ENCODE measurements at places on chromosomes 16 and 17.

GRCh38 chr17:3886776-3887175 is 6.1 kb downstream of the CAMKK1 start:
- DNase-seq, result no peak

- peak; percentile 43 for DNase-seq
Measured at GRCh38 chr17:5706577-5707210, 122.4 kb upstream of the NLRP1 start.

- DNase-seq, result no peak
Measured at GRCh38 chr16:68599586-68599985, 45.5 kb upstream of the CDH3 start.

- DNase-seq, result no peak
Measured at GRCh38 chr17:35879773-35880654, at the start of gene CCL5. TSS of gene CCL5 (minus strand) at chr17:35880360.

DNA sequence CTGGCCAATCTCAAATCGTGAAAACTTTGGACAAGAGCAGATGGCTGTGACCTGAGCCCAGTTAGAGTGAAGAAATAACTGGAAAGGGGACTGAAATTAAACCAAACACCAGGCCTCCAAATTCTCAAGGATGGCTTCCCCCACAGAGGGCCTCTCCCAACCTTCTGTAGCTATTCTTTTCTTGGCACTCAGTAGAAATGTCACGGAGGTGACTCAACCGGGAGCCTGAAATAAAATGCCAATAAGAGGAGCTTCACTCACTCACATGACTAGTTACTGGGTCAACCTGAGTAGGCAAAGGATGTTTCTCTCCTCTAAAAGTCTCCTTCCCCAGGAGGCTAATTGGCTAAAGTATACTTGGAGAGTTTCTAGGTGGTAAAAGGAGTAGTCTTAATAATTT is 230.7 kb downstream of the MAF start:
- no peak for DNase-seq

DNA sequence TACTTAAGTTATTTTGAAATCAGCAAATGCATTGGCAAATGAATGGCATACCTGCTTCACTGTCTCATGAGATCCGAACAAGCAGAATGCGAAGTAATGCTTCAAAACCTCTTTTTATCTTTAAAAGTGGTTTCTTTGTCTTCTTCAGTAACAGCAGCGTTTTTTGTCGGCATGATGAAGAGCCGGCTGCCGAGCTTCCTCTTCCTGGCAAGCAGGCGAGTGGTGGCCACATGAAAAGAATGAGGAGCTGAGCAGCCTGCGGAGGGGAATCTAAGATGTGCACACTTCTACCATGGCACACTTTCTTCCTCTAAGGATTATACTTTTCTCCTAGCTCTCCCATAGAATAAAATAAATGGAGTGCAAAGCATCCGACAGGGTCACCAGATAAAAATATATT is 42.4 kb upstream of the AKTIP start:
- no peak for DNase-seq

- no peak for DNase-seq
Measured at GRCh38 chr17:56884483-56885311, 29.2 kb downstream of the TRIM25 start.

DNA sequence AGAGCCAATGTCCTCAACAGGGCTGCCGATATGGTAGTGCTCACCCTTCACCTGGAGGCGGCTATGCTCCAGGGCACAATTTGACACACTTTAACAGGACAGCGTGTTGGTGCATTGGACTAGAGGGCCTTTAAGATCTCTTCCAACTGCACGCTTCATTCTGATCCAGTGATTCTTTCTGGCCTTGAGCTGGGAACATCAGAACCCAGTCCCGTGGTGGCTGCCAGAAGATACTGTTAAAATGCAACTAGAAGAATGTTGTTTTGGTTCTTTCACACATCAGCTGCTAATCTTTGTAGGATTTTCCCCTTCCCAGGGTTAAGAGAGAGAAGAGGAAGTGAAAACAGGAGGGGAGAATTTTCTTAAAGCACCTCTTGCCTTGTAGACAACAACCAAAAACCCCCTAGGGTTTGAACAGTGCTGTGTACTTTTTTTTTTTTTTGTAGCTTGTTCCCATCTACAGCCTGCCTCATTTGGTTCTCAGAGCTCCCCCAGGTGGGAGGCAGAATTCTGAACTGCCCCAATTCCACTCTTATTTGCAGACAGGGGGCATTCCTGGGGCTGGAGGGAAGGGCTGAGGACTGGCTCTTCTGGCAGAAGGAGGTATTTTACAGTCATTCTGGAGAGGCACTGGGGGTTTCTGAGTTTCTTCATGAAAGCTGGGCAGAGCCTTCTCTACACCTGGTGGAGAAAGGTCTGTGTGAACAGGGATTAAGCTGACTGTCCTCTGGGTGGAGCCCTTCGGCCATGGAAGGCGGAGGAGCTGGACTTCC is 32.4 kb downstream of the SMARCE1 start:
- peak; percentile 26 for DNase-seq

GRCh38 chr16:30668393-30668792 is 10.2 kb downstream of the FBRS start:
- no peak for DNase-seq
